Activated T-helper 17 cell treated with anti-CD3 and anti-CD28 coated beads, Interleukin-2, amount 50 U/mL, for 72 hours (primary cell): ENCODE measurements at places on chromosomes 12 and 14.
A peak's percentile ranks its signal among the peaks of the same experiment; 100 is the strongest.

DNA sequence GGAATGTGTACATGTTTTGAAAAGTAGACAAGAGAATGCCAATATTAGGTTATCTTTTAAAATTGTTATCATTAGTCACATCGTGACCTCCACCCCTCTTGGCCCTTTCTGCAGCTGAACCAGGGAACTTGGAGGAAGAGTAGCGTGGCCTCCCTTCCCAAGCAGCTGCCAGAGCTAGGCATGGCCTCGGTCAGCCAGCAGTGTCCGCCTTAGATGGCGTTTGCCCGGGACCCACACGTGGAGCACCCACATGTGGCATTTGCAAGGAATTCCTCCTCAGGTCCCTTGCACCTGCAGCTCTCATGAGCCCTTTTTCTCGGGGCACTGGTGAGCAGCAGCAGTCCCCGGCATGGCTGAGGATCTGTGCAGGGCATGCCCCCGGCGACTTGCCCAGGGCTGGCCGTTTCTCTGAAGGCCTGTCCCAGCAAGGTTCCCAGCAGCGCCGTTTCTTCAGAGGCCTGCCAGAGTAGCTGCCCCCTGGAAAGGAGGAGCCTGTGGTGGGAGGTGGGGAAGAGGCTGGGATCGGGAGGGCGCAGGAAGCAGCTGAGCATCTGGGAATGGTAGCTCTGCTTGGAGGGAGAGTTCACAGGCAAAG lies 10.8 kb downstream of the JDP2 start:
- ATAC-seq = no peak

- no peak for ATAC-seq
Measured at GRCh38 chr14:98369344-98369743, 902.7 kb downstream of the BCL11B start.

DNA sequence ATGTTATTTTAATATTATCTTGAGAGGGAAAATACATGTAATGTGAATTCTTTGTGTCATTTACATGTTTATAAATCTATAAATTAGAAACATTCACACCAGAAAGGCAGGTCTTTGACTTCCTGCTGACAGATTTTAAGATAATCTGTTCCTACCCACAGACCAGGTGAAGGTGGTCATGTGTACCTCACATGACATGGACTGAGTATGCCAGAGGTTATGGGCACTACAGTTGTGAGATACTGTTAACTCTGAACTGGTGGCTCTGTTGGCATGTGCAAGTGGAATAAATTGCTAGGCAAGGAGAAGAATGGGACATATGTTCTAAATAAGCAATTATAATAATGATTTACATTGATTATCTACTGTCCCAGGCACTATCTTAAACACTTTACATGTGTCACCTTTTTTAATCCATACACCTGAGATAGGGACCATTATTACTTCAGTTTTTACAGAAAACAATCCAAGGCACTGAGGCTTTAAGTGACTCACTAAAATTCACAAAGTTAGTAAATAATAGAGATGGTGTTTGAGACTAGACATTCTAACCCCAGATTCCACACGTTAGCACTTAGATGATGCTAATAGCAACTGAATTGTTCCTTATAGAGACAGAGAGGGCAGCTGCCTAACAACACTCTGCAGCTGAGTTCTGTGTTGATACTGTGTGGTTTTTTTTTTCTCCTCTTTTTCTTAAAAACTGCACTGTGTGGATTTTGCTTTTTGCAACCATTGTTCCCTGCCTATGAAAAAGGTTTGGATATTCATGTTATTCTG lies 23.8 kb downstream of the SLC16A7 start:
- ATAC-seq = peak; percentile 26

DNA sequence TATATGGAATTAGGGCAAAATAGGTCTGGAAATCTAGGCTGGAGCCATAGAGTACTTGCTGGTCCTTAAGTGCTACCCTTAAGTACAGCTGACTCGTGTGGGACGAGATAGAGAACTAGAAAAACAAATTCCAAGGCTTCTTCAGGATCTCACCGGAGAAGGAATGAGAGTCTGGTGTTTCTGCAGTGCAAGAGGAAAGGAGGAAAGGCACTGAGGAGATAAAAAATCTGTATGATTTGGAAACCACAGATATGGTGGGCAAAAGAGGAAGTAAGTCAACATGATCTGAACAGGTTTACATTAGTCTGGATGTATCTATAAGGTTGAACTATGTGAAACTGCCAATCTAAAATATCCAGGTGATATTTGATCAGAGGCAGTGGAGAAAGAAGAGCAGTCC lies 134.4 kb upstream of the SOX5 start:
- no peak for ATAC-seq

GRCh38 chr14:30935445-30935844 lies 61.1 kb downstream of the COCH start:
- no peak for ATAC-seq

GRCh38 chr12:73225371-73225937 lies 953.3 kb downstream of the TRHDE start:
- no peak for ATAC-seq
